ENCODE measurements at places on chromosomes 2 and 18. TPM values are rescaled to one million over a fixed set of nuclear protein-coding genes. Genes with fewer than 3 reads are reported as not detected.

ALPI gene
- not detected for total RNA-seq

DRC1 gene
- total RNA-seq, result 0.33 TPM

RNMT gene
- 37.6 TPM for total RNA-seq

CABYR gene
- 9.0 TPM for total RNA-seq

COX5B gene
- 120 TPM for total RNA-seq

NAGK gene
- 53.6 TPM for total RNA-seq

DPP10 gene
- 0.17 TPM for total RNA-seq

HOXD13 gene
- not detected for total RNA-seq

ALPP gene
- not detected for total RNA-seq

NBEAL1 gene
- total RNA-seq, result 36.0 TPM

RFTN2 gene
- total RNA-seq, result under 0.01 TPM

ESPNL gene
- total RNA-seq, result not detected

DCDC2C gene
- not detected for total RNA-seq

TTN gene
- 0.38 TPM for total RNA-seq

ELOA2 gene
- not detected for total RNA-seq

MAP3K19 gene
- total RNA-seq, result not detected

CCDC85A gene
- not detected for total RNA-seq

CREG2 gene
- under 0.01 TPM for total RNA-seq

DLX2 gene
- 9.9 TPM for total RNA-seq

C2orf72 gene
- 0.50 TPM for total RNA-seq
